ENCODE measurements at places on chromosomes 2 and 18.

DNA sequence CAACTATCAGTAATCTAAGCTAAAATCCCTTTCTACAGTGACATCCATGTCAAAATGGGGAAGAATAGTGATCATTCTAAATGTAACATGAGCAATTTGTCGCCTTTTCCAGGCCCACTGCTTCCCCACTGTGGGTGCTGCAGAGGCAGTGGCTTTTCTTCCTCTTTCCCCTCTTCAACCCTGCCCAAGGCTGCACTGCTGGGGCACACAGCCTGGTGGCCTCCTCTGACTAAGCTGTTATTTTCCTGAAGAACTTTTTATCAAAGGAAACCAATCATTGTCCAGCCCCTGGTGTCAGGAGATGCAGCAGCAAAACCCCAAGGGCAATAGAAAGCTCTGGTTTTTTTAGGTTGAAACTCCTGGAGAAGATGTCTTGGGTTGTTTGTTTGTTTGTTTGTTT is 117.6 kb upstream of the KLF7 start:
- no peak for DNase-seq

GRCh38 chr18:34514957-34515356 is 195.1 kb upstream of the DTNA start:
- no peak for DNase-seq

DNA sequence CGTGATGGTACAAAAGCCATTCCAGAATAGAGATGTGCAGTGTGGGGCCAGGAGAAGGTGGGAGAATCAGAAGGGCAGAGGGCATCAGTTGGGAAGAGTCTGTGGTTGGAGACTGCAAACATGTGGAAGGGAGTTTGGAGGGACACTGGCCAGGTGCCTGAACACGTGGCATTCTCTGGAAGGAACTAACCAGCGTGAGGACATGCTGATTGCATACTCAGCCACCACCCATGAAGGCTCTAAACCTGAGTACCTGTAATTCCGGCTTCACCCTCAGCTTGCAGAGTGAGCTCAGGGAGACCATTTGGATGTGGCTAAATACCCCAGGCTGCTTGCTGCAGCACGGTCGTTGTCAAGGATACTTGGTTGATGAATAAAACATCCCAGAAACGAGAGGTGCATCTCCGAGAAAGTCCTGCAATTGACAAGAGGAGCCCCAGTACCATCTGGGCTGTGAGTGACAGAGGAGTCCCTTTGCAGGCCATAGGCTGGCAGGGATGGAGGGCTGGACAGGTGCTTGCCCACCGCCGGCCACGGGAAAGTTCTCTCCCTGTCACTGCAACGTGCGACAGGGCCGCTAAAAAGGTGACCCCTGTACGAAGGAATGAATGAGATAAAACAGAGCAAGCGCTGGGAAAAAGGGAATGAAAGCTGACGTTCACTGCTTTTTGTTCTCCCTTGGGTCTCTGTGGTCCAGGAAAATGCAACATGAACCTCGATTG is 5.0 kb downstream of the ACKR3 start:
- no peak for DNase-seq

DNA sequence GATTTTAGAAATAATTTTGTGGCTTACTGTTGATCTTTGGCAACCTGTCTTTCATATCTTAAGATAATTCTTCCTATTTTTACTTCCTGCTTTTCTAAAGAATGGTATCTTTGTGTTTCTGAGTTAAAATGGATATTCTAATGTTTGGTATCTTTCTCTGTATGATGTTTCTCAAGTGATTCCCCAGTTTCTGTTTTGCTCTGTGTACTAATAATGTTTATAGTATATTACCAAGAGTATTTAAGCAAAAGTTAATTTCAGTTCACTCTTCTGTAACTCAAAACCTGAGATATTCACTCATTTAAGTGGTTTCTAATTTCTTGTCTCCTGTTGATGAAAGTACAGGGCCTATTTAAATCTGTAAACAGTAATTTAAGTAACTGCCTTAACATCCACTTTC is 58.3 kb downstream of the CCDC150 start:
- DNase-seq: no peak

DNA sequence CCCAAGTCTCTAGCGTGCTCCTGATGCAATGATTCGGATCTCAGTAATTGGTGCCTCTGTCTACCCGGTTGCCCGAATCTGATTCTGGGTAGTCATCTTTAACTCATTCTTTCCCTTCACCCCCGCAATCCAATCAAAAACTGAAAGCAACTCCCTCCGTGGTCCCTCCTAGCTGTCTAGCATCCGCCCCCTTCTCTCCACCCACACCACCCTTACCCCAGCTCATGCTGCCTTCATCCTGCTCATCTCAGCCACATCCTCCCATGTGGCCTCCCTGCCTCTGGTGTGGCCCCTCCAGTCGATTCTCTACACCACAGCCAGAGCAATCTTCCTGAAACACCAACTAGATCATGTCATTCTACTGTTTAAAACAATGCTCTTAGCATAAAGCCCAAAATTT is 62.3 kb downstream of the TTC32 start:
- no peak for DNase-seq

GRCh38 chr2:10229462-10230099 is 73.1 kb upstream of the HPCAL1 start:
- DNase-seq: no peak

GRCh38 chr2:9573013-9573720 is 17.5 kb upstream of the ADAM17 start:
- DNase-seq: no peak

DNA sequence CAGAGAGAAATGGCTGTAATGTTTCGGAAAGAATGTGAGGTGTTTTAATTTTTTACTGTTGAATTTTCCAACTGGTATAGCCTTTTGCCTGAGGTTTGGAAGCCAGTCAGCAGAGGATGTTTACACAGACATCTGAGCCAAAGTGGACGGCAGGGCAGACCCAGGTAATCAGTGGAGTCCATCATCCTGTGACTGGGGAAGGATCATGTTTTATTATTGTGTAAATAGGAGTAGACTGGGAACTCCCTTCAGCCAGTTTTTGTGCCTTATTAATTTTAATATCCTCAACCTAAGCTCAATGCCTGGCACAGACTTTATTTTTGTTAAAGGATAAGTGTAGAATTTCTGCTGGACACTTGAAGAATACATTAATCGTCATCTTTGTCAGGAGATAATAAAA is 142.0 kb upstream of the GAREM1 start:
- no peak for DNase-seq

GRCh38 chr2:142892715-142893114 is 15.3 kb downstream of the KYNU start:
- DNase-seq: no peak

- DNase-seq: no peak
Observed at GRCh38 chr2:139876321-139876720, 1096.1 kb upstream of the NXPH2 start.

- no peak for DNase-seq
Observed at GRCh38 chr2:165793161-165793778, 777 bp downstream of the GALNT3 start.

DNA sequence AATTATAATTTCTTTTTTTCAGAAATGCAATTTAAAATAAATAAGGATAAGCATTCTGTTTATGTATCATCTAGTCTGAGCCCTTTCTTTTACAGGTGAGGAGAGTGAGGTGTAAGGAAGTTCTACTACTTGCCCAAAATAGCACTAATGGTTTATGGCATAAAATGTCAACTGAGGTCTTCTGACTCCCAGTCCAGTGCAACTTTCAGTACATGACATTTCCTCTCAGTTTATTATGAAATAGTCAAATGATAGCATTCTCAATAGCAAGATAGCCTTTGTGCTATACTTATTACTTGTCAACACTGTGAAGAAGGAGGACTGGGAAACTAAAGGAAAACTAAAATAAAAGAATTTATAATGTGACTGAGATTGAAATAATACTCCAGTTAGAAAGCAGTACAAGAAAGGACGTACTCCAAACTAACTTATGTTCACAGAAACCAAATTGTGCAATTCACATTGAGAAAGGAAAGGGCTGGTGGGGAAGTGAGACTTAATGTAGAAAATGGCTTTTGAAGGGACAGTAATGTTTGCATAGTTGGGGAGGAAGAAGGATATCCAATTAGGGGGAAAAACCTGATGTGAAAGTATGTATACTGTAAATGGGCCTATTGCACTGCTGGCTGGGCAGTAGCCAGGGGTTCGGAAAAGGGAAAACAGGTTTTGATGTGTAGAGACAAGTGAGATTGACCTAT is 166.7 kb upstream of the ZEB2 start:
- DNase-seq: no peak

DNA sequence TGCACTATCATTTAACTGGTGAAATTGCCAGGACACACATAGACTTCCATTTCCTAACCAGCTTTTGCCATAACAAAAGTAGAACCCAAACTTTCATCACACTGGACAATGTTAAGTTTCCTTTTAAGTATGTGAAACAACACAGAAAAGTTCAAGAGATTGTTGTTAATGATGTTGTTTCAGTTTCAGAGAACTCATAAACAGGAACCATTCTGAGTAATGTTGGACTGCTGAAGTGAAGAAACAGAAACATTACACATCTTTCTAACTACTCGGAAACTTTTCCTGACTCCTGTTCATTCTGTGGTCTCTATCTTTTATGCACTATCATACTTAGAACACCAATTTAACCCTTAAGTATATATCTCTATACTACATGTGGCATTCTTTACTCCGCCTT is 179.2 kb downstream of the RIT2 start:
- DNase-seq: no peak

GRCh38 chr2:40282428-40282827 is 169.5 kb downstream of the SLC8A1 start:
- DNase-seq: no peak

DNA sequence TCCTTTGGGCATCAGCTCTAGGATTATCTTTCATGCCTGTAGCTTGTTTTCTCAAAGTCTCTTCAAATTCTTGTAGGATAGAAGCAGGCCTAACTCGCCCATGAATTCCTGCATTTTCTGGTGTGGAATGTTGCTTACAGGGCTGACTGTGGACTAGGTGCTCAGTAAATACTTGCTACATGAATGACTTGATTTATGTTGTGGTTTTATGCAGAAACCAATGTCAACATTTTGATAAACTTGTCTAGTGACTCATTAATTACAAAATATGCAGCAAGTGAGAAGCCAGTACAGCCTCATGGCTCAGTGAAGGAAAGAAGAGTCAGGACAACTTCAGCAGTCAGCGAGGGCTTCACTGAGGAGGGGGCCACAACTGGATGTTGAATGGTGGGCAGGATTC is 110.6 kb upstream of the SIX2 start:
- DNase-seq: no peak

- no peak for DNase-seq
Observed at GRCh38 chr2:112314856-112315255, 39.5 kb downstream of the ZC3H6 start.

DNA sequence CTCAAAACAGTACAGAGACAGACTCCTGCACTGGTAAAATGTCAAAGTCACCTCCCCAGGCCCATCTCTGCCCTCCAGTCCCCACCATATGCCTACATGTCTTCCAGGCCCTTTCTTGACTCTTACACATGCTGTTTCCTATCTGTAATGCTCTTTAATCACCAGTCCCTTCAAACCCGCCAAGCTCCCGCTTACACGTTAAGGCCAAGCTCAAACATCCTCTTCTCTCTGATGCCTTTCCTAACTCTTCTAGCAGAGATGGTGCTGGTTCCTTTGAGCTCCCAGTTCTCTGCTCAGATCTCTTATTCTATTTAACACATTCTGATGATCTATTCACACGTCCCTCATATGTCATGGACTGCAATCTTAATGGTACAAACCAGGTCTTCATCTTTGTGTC is 5.0 kb downstream of the EVA1A start:
- no peak for DNase-seq

DNA sequence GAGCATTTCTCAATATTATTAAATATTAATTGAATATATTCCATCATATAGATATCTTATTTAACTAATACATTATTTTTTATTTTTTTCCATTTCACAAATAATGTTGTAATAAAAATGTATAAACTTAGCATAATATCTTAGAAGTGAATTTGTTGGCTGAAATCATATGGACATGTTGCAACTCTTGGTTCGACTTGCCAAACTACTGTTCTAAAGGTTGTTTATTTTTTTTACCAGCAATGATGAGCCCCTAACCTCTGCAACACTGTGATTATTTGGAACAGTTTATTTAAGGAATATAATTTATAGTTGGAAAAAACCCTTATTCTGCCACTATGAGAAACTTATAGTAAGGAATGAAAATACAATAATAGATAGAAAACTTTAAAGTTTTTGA is 8.8 kb upstream of the NAB1 start:
- DNase-seq: no peak

GRCh38 chr2:42493468-42494354 is at the start of gene KCNG3:
KCNG3 (minus strand) TSS chr2:42493982; CDS start chr2:42493501, 481 bp downstream.
- DNase-seq: peak; percentile 59

DNA sequence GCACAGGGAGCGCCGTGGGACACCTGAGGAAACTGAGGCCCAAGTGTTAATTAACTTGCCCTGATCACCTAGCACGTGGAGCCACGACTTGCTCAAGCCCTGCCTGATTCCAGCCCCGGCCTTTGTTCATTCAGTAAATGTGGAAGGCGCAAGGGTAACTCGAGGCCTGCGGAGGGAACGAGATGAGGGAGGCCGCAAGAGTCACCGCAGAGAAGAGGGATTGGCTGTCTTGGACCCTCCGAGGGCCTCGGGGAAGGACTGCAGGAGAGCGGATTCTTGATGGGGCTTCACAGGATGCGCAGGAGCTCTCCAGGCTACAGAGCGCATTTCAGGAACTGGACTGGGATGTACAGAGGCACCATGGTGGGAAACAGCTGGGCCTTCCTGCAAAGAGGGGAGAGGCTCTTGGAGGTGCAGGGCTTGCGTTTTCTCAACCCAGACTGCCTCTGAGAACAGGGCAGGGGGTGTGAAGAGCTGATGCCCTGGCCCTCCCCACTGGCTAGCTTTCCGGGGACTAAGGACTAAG is 511 bp upstream of the ANKMY1 start:
- no peak for DNase-seq

DNA sequence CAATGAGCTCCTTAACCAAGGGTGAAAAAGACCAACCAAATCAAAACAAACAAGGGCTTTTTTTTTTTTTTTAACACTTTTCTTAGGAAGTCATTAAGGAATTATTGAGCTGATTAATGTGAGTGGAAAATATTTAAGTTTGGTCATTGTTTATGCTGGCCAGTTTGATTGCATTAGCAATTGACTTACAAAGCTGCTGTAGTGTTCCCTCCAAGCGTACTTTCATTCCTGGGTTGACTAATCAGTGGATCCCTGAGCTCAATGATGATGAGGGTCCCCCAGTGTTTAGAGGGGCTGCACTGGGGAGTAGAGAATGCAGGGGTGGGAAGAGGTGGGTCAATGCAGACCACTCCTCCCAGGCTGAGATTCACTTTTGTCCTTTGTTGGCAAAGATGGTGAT is 119.3 kb downstream of the PRKCE start:
- no peak for DNase-seq

DNA sequence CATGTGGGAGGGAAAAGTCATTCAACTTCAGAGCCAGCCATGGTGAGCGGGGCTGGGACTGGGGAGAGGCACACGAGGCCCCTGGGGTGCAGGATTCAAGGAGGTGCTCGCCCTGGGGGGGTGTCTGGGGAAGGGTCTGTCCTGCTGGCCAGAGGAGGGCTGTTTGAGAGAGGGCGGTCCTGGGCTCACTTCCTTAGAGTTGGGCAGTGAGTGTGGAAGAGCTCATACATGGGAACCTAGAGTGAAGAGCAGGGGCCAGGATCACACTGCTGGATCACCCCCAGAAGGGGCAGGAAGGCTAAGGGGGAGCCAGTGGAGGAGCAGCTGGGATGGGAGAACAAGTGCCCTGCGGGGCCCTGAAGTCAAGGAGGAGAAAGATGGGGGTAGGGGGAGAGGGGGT is 6.5 kb downstream of the SH3BP4 start:
- DNase-seq: no peak

- no peak for DNase-seq
Observed at GRCh38 chr2:38178556-38179419, 102.8 kb upstream of the CYP1B1 start.

GRCh38 chr2:48901416-48901815 is 145.9 kb upstream of the LHCGR start:
- DNase-seq: no peak
